ENCODE measurements at places on chromosomes 5 and 9. TPM values are rescaled to one million over a fixed set of nuclear protein-coding genes. Genes with fewer than 3 reads are reported as not detected.
A peak's percentile ranks its signal among the peaks of the same experiment; 100 is the strongest.

DNA sequence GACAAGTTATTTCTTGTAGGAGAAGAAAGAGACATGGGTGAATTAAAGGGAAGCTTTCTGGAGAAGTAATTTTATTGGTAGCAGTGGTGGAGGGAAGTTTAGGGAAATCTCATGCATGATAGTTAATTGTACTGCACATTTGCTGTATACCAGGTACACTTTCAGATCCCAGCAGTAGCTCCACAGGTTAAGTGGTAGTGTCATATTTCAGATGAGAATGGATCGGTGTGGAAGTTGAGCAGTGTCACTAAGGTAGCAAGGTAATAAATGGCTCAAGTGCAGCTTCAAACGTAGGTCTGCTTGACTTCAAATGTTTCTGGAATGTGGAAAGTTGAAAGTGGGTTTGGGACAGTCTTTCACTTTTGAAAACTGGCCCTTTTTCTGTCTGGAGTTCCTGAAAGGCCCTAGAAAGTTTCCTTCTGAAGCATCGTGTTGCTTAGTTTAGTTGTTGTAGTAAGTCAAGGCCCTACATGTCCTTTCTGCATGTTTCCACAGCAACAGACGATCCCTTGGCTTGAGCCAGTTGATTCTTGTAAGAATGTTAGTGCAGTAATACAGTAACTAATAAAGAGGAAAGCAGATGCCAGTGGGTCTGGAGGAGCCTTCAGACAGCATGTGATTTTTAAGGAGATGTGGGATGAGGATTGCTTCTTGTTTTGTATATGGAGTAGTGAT, 3.7 kb downstream of the CLTA start:
- no peaks in the 10 kb centered on the region for H3K27me3 ChIP-seq
- no peak for DNase-seq
- H3K36me3 ChIP-seq, result no peaks in the 10 kb centered on the region
- no peak overlapping the region for H3K4me3 ChIP-seq
- H3K4me1 ChIP-seq, result peaks cover 20% of the 10 kb centered on the region

The THBS4 gene
- 40.5 TPM for total RNA-seq

The PCA3 gene
- 0.30 TPM for total RNA-seq

GRCh38 chr5:78377718-78378105, 17.3 kb downstream of the SCAMP1 start:
- H3K27ac ChIP-seq, result no peak overlapping the region
- no peaks in the 10 kb centered on the region for H3K36me3 ChIP-seq
- H3K4me1 ChIP-seq, result no peaks in the 10 kb centered on the region
- H3K4me3 ChIP-seq, result no peak overlapping the region

DNA sequence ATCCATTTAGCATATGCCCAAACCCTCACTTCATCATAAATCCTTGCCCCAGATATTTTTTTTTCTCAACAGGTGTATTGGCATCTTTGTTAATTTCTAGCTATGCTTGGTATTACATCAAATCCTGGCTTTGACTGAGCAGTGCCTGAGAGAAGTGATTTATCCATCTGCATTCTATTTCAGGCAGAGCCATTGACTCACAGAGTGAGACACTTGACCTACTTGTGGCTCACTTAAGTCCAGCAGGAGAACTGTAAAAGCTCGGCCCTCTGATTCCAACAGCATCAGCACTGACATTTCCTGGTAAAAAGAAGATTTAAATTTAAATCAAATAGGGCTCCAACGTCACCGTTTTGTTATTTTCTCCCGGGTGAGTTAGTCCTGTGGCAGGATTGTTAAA, 93.4 kb downstream of the PLK2 start:
- H3K27me3 ChIP-seq, result no peaks in the 10 kb centered on the region
- H3K4me1 ChIP-seq, result no peaks in the 10 kb centered on the region
- DNase-seq, result no peak
- H3K4me3 ChIP-seq, result no peak overlapping the region

The SCGB3A2 gene
- total RNA-seq, result not detected

GRCh38 chr9:27564670-27565069, 8.6 kb downstream of the C9orf72 start:
- H3K27me3 ChIP-seq, result no peaks in the 10 kb centered on the region
- H3K4me1 ChIP-seq, result no peaks in the 10 kb centered on the region
- peaks cover 39% of the 10 kb centered on the region for H3K36me3 ChIP-seq
- H3K4me3 ChIP-seq, result no peak overlapping the region
- no peak for DNase-seq
- no peak overlapping the region for H3K27ac ChIP-seq

- no peak for DNase-seq
- H3K27me3 ChIP-seq, result no peaks in the 10 kb centered on the region
These were observed 270.9 kb upstream of the IL12B start for GRCh38 chr5:159601216-159601615.

GRCh38 chr9:136886610-136887597, 588 bp downstream of the TRAF2 start:
- peaks cover 11% of the 10 kb centered on the region for H3K4me1 ChIP-seq
- H3K4me3 ChIP-seq, result peak overlapping the region; percentile 97
- H3K36me3 ChIP-seq, result no peaks in the 10 kb centered on the region
- H3K27me3 ChIP-seq, result no peaks in the 10 kb centered on the region
- H3K27ac ChIP-seq, result peak overlapping the region; percentile 11
- DNase-seq, result peak; percentile 80

Data from neural progenitor cell (in vitro differentiated cells).